Hippocampal formation (tissue), 2 donors: ENCODE measurements at places on chromosomes 3 and 15.

DNA sequence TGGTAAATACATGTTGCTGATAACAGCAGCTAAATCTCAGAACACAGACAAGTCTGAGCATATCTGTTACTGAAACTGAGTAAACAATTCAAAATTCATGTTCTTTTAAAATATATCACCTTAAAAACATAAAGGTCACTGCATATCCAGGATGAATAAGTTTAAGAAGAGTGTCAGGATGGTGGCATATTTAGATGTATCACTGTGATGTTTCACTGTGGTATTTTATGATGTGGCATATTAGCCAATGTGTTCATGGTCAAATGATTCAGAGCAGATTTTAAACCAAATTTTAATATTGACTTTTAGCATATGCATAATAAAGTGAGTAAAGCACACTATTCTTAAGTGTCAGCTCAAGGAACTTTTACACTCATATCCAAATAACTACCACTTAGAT is 346.4 kb upstream of the DPPA4 start:
- DNase-seq: no peak

DNA sequence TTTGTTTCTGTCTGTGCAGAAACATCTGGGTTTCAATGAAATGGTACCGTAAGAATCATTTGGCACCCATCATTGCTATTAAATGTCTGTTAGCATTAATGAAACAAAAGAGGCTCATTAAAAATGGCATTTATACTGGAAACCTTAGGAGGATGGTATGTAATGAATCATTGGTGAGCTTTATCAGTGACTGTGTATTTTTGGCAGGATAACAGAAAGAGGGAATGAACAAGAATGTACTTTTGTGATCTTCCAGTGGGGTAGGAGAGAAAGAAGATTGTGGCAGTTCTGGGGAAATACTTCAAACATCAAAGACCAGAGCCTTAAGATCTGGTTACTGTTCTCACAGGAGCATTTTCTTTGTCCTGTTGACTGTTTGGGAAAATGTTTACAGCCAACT is 4.7 kb upstream of the DCBLD2 start:
- DNase-seq: no peak

DNA sequence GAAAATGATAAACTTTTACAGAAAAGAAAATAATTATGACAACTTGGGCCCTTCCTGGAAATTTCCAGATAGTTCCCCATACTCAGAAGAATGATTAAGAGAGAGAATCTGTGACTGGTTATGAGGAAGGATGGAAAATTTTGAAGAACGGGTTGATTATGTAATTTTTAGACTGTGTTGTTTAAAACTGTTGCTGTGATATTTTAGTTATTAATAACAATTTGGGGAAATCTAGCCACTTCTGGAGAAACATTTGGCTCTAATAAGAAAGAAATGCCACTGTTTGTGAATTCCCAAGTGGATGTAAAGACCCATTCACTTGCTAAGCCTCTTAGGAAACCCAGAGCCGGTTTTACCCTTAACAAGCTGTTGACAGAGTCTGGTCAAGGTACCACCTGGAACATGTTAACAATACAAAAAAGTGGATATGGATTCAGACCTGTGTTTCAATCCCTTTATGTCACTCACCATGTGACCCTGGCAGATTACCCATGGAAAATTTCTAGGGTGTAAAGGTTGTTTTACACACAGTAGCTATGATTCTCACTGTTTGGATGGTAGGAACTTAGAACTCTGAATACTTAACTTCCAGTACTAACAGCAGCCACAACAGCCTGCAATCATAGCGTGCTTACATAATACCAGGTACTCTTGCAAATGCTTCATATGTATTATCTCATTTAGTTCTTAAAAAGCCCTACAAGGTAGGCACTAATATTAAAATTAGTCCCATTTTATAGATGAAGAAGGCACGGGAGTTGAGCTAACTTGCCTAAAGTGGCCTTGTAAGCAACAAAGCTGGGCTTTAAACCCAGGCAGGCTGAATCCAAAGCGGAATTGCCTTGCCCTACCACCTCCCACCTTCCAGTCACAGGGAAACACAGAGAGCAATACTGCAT is 32.0 kb downstream of the ZBTB38 start:
- DNase-seq: no peak

- DNase-seq: no peak
Measured at GRCh38 chr3:149790698-149791097, 1.7 kb downstream of the ANKUB1 start.

DNA sequence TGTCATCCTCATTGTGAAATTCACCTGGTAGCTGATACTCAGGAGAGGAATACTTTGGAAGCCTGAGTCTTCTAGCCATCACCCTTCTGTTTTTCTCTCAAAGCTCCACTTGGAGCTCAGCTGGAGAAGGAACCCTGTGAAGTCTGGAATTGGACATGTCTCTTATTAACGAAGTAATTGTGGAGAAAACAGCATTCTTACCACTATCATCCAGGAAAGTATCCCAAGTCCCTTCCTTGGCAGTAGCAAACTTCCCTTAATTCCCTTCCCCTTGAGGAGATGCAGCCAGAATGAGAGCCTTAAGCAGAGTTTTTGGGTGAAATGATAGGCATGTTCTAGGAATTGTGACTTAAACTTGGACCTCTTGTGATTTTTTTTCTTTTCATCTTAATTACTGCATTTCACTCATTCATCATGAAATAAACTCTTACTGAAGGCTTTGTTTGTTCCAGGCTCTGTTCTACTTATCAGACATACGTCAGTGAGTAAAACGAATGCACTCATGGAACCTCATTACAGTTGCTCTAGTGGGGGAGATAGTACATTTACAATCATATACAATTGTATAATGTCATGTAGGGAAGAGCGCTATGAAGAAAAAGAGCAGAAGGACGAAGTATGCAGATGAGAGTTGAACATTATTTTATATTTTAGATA is 30.5 kb upstream of the TCF12 start:
- peak; percentile 43 for DNase-seq

DNA sequence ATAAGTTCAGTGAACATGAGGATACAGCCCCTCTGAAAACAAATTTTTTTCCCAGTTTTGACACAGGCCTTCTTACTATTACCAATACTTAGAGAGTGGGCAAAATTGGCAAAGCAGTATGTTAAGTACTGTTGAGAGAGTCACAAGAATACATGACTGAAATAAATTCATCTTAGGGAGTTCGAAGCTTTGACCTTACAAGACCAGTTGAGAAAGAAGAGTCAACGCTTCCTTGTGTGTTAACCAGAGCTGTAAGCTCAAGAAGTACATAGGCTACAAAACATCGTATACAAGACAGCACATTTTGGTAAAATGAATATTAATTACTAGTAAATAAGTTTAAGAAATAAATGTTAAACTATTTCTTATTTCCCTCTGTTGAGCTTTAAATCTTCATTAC is 164.4 kb upstream of the RORA start:
- DNase-seq: no peak

DNA sequence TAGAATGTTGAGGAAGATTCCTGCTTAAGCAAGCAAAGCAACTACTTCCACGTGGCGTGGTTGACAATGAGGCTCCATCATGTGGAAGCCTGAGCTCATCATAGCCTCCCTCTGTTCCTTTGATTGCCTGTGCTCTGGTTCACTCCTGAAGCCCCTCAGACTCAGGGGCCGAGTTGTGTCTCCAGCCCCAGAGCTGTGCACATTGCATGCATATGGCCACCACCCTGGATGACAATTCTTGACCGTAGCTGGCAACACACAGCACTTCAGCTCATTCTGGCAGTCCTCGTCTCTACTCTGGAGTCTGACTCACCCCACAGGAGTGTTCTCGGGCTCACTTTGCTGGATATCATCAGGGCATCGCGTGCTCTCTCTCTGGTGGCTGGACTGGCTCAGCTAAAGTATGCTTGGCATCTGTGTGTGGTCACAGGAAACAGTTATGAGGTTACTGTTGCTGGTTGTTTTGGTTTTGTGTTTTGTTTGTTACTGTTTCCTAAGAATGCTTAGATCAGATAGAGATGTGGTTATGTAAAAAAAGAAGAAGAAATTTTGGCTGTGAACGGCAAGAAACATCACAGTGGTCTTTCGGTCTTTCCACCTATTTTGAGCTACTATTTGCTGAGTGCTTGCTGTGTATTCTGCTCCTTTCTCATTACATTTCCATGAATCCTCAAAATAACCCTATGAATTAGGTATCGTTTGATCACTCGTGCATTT is 41.6 kb upstream of the MRPS22 start:
- no peak for DNase-seq

DNA sequence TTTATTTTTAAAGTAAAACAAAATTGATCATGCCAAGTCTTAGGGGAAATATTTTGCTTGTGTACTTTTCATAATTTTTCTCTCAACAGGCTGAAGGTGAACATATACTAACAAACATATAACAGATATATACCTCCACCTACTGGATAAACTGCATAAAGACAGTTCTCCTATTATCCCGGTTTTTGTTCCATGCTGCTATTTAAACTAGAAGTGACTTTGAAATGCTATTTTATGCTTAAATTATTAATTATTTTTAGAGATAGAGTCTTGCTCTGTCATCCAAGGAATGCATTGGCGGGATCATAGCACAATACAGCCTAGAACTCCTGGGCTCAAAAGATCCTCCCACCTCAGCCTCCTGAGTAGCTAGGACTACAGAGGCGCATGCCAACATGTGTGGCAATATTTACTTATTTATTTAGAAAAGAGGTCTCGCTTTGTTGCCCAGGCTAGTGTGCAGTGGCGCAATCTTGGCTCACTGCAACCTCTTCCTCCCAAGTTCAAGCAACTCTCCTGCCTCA is 49.8 kb downstream of the ST3GAL6 start:
- no peak for DNase-seq
